HEK293T (cell line): ENCODE measurements at places on chromosomes 16 and 17.

GRCh38 chr17:57471868-57472368 lies 215.6 kb downstream of the MSI2 start:
- DNase-seq = no peak

- no peak for DNase-seq
Observed at GRCh38 chr17:46117850-46118696, 75.2 kb downstream of the KANSL1 start.

- peak; percentile 4 for DNase-seq
Observed at GRCh38 chr17:42279776-42280630, 3.8 kb upstream of the STAT5B start.

- no peak for DNase-seq
Observed at GRCh38 chr16:23934610-23935236, 98.9 kb downstream of the PRKCB start.

DNA sequence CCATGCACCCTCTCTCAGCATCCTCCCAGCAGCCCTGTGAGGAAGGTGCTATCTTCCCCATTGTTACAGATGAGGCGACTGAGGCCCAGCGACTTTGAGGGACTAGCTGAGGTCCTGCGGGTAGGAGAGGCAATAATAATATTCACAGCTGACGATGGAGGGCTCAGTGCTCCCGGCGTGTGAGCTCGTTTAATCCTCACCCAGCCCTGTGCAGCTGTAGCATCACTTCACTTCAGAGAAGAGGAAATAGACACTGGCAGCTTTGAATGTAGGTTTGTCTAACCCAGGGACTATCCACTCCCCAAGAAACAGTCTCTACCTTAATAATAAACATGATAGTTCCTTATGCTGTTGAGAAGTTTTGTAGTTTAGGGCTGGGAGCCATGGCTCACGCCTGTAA lies 21.6 kb downstream of the LASP1 start:
- DNase-seq = no peak

DNA sequence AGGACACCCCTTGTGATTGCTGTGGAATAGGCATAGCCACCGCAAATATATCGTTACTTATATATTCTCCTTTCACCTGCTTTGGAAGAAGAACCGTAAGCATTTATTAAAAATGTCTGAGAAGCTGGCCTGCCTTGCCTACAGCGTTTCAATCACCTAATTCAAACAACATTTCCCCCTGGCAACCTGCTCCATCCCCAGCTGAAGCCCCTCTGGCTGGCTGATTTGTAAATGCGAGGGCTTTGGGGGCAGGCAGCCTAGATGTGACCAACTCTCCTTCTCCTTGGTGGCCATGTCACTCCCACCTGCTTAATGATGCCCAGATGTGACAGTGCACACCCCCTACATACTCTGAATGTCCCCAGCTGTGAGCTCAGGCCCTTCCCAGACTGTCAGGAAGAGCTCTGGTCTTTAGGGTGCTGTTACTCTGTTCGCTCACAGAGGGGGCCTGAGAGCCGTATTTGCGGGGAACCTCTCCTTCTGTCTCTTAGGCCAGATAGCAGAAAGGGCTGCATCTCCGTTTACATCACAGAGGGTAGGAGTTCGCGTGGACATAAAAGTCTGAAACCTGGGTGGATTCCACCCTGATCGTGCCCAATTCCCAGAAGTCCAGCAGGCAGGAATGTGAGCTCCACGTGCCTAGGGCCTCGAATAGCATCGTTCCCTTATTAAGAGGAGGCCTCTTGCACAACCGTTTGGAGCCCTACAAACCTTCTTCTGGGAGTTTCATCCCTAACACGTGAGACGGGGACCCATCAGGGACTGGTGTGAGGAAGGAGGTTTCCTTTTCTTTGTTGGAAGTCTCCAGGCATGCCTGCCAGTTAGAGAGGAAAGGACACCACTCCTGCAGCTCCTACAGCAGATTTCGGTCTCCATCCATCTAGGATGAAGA lies 2.4 kb upstream of the SDK2 start:
- DNase-seq = no peak

- no peak for DNase-seq
Observed at GRCh38 chr17:61251939-61252865, 147.4 kb upstream of the TBX2 start.

GRCh38 chr17:17606416-17607000 lies 15.0 kb upstream of the PEMT start:
- DNase-seq = no peak

GRCh38 chr17:144936-145670 lies 7.7 kb downstream of the SCGB1C2 start:
- no peak for DNase-seq

DNA sequence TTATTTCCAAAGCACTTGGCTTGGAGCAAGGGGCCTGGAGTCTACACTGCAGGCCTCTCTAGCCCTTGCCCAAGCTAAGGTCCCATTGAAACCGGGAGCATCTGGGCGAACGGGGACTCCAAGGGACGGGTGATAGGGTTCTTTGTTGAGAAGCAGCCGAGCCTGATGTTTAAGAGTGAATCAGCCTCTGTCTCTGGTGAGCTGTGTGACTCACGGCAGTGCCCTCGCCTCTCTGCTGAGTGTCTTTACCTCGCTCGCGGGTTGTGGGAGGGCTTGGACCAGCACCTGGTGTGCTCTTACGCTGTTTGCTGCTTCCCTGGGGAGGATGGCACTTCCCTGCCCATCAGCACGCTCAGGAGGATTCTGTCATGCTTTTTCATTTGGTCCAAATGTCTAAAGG lies 1.3 kb downstream of the HGS start:
- no peak for DNase-seq

GRCh38 chr17:48787828-48788227 lies 29.2 kb downstream of the TTLL6 start:
- DNase-seq = no peak

GRCh38 chr16:3690980-3691720 lies 26.2 kb downstream of the TRAP1 start:
- DNase-seq = no peak

GRCh38 chr16:86748652-86749051 lies 170.3 kb downstream of the FOXL1 start:
- DNase-seq = no peak

DNA sequence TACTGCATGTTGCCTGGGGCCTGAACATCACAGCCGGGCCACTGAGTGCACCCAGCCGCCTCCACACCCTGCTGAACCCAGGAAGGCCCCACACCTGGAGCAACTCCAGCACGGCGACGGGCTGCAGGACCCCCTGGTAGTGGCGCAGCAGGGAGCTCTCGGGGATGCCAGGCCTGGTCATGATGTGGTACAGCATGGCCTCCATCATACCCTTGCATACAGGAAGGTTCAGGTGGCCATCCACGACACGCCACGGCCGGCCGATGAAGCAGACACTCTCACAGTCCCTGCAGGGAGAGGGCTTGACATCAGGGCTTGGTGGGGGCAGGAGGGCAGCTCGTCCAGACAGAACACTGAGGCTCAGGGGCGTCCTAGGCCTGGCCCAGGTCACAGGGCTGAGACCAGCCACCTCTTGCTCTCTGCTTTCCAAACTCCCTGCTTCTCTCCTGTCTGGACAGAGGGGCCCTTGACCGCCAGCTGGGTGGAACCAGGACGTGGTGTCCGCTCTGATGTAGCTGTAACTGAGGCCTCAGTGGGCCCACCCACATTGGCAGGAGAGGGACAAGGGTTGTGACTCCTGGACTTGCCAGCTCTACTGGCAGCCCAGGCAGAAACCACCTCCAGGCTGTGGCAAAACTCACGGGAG lies 60.3 kb downstream of the IL21R start:
- no peak for DNase-seq

- DNase-seq = no peak
Observed at GRCh38 chr16:30551781-30552180, 6.4 kb downstream of the ZNF764 start.

DNA sequence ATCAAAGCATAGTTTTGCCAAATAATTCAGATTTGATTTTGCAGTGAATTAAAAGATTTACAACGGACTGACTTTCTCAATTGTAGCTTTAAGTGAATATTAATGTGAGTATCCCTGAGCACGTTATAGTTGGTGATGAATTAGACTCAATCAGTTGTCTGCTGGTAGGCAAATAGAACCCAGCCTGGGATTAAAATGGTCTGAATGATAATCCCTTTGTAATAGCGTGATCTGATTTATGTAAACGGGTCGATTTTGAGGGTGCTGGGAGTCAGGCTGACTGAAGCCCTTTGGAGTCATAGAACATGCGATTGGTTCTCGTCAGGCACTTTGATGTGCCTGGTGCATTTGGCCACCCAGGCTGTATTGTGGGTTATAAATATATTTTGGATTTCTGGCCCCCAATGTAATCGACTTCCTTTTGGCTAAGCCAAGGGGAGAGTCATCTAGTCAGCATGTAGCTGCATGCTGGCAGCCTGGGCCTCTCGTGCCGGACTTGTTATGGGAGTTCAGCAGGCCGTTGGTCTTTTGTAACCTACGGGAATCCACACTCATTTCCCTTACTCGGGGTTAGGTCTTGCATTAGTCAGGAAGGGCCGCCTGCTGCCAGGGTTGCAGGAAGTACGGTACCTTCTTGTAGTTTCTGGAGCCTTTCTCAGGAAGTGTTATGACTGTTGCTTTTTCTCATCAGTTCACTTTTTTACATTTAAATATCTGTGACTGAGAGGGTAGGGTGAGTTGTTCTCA lies 5.4 kb downstream of the PGS1 start:
- DNase-seq = no peak

DNA sequence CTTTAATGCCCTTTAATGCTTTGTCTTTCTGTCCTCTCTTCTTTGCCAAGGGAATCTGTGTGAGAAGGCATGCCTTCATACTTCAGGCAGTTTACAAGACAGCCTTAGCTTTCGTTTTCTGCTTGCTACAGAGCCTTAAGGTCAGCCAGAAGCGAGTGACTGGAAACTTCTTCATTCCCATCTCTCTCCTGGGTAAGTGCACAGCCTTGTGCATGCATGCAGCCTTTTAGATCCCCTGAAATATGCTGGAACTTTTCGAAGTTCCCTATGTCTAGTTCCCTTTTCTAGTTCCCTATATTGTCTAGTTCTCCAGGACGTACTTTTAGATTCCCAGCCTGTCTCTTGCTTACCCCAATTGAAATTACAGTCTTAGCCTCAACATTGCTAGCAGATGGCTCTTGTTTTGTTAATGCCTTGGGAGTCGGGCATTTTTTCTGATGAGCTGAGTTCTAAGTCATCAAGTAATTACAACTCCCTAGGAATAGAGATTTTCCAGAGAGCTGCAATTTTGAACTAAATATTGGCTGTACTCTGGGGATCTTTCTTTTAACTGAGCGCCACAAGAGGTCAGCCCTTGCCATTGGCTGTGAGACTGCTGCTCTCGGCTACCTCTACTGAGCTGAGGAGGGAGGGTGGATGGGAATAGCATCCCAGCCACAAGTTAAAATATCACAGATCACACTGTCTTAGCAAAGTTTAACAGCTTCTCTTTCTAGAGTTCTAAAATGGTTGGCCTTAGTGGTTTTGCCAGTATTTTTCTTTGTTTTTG lies 22.7 kb upstream of the PPM1D start:
- no peak for DNase-seq

GRCh38 chr16:11151885-11152629 lies 103.9 kb downstream of the SOCS1 start:
- no peak for DNase-seq

DNA sequence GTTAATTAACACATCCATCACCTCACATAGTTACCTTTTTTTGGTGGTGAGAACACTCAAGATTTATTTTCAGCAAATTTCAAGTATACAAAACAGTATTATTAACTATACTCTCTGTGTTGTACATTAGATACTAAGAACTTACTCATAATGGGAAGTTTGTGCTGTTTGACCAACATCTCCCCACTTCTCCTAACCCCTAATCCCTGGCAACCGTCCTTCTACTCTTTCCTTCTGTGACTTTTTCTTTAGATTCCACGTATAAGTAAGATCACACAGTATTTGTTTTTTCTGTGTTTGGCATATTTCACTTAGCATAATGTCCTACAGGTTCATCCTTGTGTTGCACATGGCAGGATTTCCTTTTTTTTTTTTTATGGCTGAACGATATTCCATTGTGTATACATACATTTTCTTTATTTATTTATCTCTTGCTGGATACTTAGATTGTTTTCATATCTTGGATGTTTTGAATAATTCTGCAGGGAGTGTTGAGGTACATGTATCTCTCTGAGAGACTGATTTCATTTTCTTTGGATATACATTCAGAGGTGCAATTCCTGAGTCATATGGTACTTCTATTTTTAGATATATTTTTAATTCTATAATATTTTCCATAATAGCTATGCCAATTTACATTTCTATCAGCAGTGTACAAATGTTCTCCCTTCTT lies 19.0 kb downstream of the PPM1D start:
- DNase-seq = no peak

DNA sequence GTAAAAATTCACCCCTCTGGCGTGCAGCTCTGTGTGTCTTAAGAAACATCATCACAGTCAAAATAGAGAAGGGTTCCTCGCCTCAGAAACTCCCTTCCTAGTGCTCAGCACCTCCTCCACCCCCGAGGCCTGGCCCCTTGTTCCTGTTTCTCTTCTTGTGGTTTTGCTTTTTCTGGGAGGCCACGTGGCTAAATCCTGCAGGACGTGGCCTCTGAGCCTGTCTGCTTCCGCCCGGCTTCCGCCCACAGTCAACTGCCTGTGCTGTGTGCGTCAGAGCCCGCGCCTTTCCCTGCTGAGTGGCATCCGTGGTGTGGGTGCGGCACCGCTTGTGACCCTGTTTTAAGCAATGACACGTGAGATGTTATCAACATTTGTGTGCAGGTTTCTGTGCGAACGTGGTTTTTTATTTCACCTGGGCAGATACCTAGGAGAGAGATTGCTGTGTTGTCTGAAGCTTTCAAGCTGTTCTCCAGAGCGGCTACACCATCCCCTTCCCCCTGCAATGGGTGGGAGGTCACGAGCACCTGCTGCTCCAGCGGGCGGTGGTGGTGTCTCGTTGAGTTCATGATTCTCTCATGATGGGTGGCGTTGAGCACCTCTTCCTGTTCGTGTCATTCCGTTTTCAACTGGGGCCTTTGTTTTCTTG lies 21.7 kb downstream of the ACSF3 start:
- DNase-seq = no peak

- DNase-seq = no peak
Observed at GRCh38 chr16:68246666-68247065, 1.5 kb downstream of the PLA2G15 start.

DNA sequence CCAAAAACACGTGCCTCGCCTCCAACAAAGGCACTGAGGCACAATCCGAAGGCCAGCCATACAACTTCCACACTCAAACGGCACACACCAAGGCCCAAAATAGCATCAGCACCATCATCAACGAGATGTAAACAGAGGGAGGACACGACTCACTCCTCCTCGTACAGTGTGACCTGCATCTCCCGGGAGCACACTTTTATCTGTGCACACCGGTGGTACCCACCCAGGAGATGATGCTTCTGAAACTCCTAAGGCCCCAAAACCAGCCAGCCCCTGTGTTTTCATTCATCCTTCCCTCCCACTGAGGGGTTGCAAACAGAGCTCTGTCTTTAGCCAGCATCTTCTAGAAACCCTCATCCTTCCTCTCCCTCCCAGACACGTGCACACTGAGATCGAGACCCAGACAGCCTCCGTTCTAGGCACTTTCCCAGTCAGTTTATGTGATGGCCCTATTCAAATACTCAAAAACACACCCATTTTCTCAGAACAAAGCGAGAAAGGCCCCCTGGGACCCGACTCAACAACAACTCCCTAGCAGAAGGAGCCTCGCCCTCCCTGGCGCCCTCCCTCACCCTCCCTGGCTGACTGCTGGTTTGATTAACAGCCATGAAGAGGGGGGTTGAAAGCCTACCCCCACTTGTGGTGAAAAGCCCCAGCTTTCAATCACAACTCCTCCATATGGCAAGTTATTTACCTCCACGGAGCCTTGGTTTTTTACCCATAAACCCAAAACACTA lies 76.3 kb downstream of the GAS7 start:
- no peak for DNase-seq

- DNase-seq = no peak
Observed at GRCh38 chr16:72094266-72094610, 591 bp downstream of the DHX38 start.
